Fibroblast of lung (primary cell): ENCODE measurements at places on chromosomes 16 and 17.

DNA sequence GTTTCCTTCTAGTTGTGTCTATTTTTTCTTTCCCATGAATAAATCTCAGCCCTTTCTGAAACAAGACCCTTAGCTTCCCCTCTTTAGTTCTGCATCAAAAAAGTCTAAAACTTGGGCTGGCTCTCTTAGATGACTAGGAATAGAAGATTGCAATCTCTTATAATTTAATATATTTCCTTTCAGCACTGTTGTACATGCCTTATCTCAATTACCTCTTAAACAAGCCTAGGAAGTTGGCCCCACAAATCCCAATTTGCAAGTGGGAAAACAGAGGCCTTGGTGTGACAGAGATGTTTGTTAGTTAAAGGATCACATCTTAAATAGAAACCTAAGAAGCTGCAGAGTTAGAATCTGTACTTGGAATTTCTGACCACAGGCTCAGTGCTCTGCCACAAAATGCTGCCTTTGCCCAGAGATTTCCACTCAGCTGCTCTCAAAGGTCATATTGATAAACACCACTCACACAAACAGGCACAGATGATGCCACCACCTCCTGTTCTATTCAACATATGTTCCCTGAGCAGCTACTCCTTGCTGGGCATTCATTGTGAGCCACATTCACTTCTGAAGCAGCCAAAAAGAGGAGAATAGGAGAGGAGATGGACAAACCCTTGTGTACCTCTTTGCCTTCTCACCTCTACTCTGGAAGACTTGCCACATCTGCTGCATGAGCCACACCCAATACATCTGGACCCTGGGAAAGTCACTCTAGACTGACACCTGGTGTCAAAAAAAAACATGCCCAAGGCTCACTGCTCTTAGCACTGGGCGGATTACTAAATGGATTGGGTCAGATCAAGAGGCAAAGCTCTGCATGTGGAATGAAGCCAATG is 5.5 kb downstream of the CCDC182 start:
- peak; percentile 19 for DNase-seq

DNA sequence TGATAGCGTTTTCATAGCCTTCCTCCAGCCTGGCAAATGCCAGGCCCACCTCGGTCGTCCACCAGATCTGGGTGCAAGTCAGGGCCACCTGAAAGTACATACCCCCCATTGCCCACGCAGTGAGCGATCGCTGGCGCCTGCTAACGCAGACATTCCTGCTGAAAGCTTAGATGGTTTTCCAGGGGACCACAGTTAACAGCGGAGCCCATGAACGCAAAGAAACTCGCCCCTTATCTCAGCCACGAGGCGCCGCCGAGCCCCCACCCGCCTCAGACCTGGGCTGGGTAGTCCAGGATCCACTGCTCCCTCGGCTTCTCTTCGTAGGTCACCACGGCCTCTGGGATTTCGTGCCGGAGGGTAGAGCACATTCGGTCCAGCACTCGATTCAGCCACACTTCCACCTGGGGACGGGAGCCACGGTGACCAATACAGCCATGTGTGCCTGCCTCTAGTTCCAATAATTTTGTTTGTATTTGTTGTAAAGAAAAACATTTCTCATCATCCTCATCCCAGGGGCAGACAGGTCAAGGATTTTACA is 74.5 kb downstream of the DNAH17 start:
- no peak for DNase-seq

GRCh38 chr17:1485423-1486376 is 6.8 kb downstream of the MYO1C start:
- peak; percentile 49 for DNase-seq

- DNase-seq = no peak
Observed at GRCh38 chr17:8921147-8921546, 44.4 kb downstream of the PIK3R5 start.

DNA sequence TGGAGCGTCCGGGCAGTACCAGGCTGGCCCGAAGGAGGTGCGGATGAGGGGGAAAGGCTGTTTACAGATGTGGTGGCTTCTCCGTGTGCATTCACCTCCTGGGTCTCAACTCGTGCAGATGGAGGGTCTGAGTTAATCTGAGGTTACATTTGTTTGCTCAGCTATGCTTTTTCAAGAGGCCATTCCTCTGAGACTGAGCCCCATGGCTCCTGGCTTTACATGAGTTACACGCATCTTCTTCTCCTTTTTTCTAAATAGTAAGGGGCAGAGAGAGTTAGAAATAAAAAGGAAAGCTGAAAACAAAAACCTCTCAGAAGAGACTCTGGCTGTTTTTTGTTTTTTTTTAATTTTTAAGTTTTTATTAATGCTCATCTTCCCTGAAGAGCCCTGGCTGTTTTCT is 29.0 kb downstream of the IRF8 start:
- no peak for DNase-seq

- DNase-seq = no peak
Observed at GRCh38 chr16:82187829-82188228, 17.8 kb upstream of the MPHOSPH6 start.

- no peak for DNase-seq
Observed at GRCh38 chr17:62049299-62049698, 15.8 kb downstream of the MED13 start.

GRCh38 chr16:87178977-87179376 is 138.2 kb downstream of the C16orf95 start:
- peak; percentile 74 for DNase-seq

- DNase-seq = no peak
Observed at GRCh38 chr16:71843572-71843971, 2.2 kb upstream of the ATXN1L start.

- DNase-seq = peak; percentile 12
Observed at GRCh38 chr16:50428116-50428515, 59.3 kb upstream of the BRD7 start.

- DNase-seq = no peak
Observed at GRCh38 chr17:2952174-2952845, 111.1 kb downstream of the OR1D5 start.

DNA sequence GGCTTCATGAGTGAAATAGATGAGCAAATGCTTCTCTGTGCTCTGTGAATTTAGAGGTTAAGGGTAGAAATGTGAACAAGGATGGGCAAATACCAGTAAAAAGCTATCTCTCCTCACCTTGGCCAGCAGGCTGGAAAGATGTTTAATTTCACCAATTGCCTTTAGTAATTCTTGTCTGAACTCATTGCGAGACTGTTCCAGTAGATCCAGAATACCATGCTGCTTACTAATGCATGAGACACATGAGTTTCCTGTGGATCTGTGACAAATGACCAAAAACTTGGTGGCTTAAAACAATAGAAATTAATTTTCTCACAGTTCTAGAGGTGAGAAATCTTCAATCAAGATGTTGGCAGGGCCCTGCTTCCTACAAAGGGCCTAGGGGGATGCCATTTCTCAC is 9.3 kb upstream of the ZNF624 start:
- no peak for DNase-seq

- no peak for DNase-seq
Observed at GRCh38 chr16:30000735-30001631, 4.9 kb downstream of the INO80E start.

- DNase-seq = no peak
Observed at GRCh38 chr16:88672776-88673175, 9.9 kb upstream of the MVD start.

DNA sequence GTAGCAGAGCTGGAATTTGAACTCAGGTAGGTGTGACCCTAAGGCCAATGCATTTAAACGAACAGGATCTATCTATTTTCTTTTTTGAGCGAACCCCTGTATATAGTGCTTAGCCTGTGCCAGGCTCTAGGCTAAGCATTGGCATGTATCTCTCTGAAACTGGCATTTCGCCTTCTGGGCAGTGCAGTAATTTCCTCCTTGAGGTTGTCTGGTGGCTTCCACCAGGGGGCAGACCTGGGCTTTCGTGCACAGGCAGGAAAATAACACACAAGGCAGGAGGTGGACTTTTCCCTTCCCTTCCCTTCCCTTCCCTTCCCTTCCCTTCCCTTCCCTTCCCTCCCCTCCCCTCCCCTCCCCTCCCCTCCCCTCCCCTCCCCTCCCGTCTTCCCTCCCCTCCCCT is 34.4 kb upstream of the PRKCB start:
- DNase-seq = peak; percentile 61

- DNase-seq = no peak
Observed at GRCh38 chr17:7711051-7711755, 6.2 kb downstream of the EFNB3 start.

GRCh38 chr17:11264183-11264871 is 23.3 kb downstream of the SHISA6 start:
- DNase-seq = no peak

DNA sequence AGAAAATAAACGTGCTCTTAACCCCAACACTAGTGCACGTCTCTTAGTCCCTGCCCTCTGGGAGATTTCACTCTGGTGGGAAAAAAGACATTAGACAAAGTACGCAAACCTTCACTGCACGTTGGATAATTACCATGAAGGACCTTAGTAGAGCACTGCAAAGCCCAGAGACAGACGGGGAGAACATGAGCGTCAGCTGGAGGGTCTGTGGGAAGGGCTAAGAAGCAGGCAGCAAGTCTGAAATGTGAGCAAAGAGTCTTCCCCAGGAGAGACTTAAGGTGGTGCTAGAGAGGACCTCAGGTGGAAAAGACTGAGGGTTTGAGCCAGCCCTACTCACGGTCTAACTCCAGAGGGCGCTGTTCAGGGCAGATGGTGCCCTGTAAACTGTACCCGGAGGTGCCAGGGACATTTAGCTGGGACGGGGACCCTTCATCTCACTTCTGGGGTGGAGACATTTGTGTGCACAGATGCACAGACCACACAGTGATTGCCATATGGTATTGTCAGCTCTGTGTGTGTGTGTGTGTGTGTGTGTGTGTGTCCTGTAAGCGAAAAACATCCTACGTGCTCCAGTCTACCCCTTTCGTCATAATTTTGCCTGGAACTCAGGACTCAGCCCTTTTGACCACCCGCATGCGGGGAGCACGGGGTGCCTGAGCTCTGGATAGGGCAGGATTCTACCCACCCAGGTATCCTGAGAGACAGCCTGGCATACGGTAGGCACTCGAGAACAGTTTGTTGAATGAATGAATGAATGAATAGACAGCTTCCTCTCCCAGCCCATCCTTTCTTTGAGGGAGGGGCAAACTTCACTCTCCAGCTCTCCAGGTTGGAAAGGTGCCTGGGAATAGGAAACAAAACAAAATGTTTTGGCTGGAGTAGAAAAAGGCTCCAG is 10.1 kb upstream of the STAC2 start:
- peak; percentile 53 for DNase-seq

GRCh38 chr17:7403977-7404736 is at the start of gene TMEM256:
Gene TMEM256, minus strand, starts transcription at chr17:7404097. Its CDS starts 13 bp downstream, at chr17:7404084.
- DNase-seq = peak; percentile 99

- peak; percentile 55 for DNase-seq
Observed at GRCh38 chr17:62781831-62782251, 26.3 kb downstream of the MARCHF10 start.

GRCh38 chr16:68851601-68852000 is 8.3 kb downstream of the TANGO6 start:
- DNase-seq = no peak

DNA sequence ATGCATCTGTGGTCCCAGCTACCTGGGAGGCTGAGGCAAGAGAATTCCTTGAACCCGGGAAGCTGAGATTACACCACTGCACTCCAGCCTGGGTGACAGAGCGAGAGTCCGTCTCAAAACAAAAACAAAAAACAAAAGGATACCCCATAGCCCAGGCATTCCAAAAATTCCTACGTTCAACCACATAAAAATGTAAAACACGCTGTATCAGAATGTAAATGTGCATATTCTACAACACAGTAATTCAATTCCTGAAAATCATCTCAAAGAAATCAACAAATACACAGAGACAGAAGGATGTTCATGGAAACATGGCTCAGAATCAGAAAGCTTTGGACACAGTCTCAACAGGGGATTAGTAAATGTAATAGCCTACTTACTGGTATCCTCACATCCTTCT is 33.0 kb downstream of the COG7 start:
- no peak for DNase-seq

- DNase-seq = no peak
Observed at GRCh38 chr17:52673791-52674190, 515.3 kb upstream of the CA10 start.

DNA sequence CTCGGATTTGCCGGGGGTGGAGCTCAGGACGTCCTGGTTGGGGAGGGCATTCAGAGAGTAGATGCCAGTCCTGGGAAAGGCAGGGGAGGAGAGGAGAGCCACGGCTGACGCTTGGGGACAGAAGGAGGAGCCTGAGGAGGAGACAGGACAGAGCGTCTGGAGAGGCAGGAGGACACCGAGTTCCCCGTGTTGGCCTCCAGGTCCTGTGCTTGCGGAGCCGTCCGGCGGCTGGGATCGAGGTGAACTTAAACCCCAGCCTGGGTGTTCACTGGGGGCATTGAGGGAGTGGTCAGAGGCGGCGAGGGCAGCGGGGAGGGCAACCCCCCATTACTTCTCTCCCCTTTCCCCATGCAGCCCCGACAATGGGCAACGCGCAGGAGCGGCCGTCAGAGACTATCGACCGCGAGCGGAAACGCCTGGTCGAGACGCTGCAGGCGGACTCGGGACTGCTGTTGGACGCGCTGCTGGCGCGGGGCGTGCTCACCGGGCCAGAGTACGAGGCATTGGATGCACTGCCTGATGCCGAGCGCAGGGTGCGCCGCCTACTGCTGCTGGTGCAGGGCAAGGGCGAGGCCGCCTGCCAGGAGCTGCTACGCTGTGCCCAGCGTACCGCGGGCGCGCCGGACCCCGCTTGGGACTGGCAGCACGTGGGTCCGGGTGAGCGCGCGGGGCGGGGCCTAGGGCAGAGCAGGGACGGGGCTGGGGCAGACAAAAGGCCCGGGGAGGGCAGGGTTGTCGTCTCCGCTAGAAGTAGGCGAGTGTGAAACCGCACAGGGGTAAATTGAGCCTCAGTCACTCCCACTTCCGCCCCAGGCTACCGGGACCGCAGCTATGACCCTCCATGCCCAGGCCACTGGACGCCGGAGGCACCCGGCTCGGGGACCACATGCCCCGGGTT is 3.7 kb downstream of the NOL3 start:
- peak; percentile 86 for DNase-seq

DNA sequence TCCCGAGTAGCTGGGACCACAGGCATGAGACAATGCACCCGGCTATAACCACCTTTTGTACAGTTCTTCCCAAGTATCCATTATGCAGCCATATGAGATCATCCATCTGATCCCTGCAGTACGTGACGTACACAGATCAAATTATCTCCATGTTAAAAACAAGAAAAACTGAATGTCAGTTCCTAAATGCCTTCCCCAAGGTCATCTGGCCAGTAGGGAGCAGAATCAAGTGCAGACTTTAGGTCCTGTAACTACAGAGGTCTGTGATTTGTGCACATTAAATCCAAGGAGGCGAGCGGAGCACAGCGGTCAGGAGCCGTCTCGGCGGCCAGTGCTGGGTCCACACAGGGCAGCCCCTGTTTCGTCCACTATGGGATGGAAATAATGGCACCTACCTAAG is 23.7 kb downstream of the ZCCHC14 start:
- DNase-seq = no peak

- no peak for DNase-seq
Observed at GRCh38 chr16:46975908-46976470, 2.5 kb upstream of the DNAJA2 start.

- no peak for DNase-seq
Observed at GRCh38 chr16:66207883-66208265, 158.6 kb upstream of the CDH5 start.
